Stomach (tissue), 19 donors: ENCODE measurements at places on chromosomes 7 and 10.
A peak's percentile ranks its signal among the peaks of the same experiment; 100 is the strongest.

- no peak for DNase-seq
Observed at GRCh38 chr7:80644054-80644453, 5.6 kb downstream of the CD36 start.

DNA sequence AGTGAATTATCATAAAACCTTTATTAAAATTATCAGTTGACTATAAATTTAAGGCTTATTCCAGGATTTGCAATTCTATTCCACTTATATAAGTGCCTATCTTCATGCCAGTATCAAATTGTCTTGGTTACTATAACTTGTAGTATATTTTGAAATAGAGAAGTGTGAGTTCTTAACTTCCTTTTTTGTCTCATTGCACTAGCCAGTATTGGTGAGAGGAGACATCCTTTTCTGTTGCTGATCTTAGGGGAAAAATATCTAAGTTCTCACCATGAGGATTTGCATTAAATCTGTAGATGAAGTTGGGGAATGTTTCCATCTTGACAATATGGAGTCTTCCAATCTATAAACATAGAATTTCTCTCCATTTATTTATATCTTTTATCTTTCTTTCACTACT lies 104.2 kb upstream of the MKI67 start:
- DNase-seq, result no peak

- no peak for DNase-seq
Observed at GRCh38 chr10:68959695-68960527, 3.9 kb downstream of the DDX21 start.

DNA sequence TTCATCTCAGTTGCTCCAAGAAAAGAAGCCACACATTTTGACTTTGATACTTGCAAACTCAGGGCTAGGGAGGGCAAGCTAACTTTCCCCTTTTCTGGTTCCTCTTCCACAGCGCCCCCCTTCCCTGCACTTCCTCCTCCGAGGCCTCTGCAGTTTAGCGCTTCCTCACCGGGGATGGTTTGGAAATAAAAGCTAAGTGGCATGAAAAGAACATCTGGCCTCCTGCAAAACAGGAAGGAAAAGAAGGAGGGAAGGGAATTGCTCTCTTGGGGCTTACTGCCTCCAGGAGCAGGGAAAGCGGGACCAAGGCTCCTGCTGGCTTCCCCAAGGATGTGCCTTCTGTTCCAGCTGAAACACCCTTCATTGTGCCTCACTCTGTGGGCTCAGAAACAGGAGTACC lies 42.3 kb downstream of the PRKCQ start:
- DNase-seq, result peak; percentile 21

GRCh38 chr10:118965645-118966044 lies 63.9 kb upstream of the NANOS1 start:
- no peak for DNase-seq

- no peak for DNase-seq
Observed at GRCh38 chr7:87359366-87359765, 13.9 kb downstream of the CROT start.

DNA sequence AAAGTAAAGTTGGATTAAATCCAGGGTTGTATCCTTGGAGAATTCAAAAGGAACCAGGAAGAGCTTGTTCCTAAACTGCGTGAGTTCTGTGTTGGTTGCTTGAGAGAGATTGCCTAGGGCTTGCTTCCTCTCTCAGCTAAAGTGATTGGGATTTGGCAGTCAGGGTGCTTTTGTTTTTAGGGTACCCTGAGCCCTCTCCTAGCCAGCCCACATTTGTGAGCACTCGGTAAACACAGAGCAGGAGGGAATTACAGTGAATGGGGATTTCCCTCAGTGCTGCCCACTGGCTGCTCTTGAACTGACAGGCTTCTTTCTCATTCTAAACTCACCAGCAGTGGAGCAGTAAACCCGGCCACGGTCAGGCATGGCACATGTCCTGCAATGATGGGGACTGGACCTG lies 146.9 kb downstream of the TPST1 start:
- no peak for DNase-seq

- DNase-seq, result no peak
Observed at GRCh38 chr7:67620216-67620933, 623.7 kb downstream of the TYW1 start.

- peak; percentile 56 for DNase-seq
Observed at GRCh38 chr10:125085258-125086054, 74.9 kb downstream of the CTBP2 start.

DNA sequence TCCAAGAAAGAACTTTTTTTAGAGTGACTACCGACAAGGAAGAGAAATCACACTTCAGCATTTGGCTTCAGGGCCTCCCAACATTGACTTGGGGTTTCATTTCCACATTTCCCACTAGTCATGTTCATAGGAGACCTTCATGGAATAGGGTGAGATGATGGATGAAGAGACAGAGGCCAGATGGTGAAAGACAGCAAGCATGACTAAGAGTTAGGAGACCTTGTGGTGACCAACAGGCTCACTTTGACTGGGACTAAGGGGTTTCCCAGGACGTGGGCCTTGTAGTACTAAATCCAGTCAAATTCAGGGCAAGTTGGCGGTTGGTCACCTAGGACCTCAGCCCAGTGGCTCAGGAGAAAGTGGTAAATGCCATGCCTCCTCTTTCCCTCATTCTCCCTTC lies 3.0 kb upstream of the GIMAP5 start:
- no peak for DNase-seq

DNA sequence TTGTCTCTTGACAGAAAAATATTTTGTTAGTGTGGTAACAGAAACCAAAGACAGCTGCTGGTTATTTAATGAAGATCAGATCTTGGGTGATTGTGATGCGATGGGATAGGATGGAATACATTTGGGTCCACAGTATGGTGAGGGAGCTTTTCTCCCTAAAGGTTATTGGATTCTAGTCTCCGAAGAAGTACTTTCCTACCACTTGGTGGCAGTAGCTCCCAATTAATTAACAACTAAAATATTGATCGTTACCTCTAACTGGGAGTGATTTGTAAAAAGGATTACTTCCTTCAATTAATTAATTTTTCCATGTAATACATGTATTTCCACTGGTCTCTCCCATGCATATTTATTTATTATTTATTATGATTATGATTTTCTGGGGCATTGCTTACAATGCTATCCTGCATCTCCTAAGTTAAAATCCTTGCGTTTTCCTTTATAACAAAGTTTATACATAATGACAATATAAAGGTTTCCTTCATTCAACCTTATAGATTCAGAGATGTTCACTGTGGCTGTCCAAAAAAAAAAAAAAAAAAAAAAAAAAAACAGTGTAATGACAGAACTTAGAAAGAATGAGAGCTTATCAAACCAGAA lies 25.6 kb downstream of the TMEM196 start:
- no peak for DNase-seq

GRCh38 chr7:41750661-41751540 lies 48.0 kb upstream of the INHBA start:
- DNase-seq, result no peak
